MV-4-11 (cell line): ENCODE measurements at places on chromosomes 2 and 18.

- no peak for DNase-seq
Measured at GRCh38 chr18:5311301-5311989, 15.9 kb upstream of the ZBTB14 start.

GRCh38 chr2:63581298-63581961 lies 6.8 kb downstream of the WDPCP start:
- DNase-seq: no peak

- no peak for DNase-seq
Measured at GRCh38 chr2:8528863-8529262, 153.0 kb upstream of the ID2 start.

DNA sequence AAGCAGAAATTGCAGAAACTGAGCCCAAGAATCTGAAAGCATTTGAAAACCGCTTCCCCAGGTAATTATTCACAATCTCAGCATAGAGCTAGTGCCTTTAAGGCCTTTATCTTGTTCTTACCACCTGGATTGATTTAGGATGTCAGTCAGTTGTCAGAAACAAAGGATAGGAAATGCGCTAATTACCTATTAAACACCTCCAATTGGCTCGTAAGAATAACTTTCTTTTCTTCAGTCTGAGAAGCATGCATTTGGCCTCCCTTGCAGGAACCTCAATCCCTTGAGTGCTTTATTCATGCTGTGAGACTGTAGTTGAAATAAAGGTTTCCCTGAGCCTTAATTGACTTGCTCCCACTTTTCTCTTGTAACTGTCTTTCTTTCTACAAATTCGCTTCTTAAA lies 400.3 kb upstream of the LRATD1 start:
- DNase-seq: no peak

- no peak for DNase-seq
Measured at GRCh38 chr2:231662811-231663457, 45.4 kb upstream of the PTMA start.

DNA sequence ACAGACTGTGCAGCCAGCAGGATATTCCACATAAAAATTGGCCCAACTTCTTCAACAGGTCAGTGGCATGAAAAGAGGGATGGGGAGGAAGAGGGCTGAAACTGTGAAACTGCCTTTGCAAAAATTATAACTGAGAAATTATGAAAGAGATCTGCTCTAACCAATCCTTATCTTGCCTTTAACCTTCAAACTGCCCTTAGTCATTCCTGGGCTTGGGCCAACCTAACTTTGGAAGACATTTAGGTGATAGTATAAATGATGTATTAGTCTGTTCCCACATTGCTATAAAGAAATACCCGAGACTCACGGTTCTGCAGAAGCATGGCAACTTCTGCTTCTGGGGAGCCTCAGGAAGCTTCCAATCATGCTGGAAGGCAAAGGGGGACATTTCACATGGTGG lies 74.5 kb downstream of the RPL31 start:
- DNase-seq: no peak

DNA sequence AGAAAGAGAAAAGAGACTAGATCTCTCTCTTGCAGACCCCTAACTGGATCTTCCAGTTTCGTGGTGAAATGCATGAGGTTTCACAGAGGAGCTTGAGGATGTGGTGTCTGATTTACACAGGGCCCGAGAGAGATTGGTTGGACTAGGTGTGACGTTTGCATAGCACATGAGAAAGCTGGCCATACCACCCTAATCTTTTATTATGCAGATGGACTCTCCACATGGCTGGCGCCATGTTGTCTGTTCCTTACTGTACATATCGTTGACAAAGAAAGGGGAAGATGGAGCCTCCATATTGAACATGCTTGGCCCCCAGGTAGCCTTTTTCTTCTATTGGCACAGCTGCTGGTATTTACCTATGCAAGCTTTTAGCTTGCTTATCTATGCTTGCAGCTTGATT lies 27.5 kb upstream of the PGAP1 start:
- DNase-seq: no peak

- no peak for DNase-seq
Measured at GRCh38 chr2:57802243-57802642, 244.4 kb upstream of the VRK2 start.

GRCh38 chr18:48928787-48929186 lies 22.0 kb downstream of the SMAD7 start:
- peak; percentile 19 for DNase-seq

GRCh38 chr2:193583638-193584400 lies 1389.1 kb upstream of the TMEFF2 start:
- DNase-seq: no peak

DNA sequence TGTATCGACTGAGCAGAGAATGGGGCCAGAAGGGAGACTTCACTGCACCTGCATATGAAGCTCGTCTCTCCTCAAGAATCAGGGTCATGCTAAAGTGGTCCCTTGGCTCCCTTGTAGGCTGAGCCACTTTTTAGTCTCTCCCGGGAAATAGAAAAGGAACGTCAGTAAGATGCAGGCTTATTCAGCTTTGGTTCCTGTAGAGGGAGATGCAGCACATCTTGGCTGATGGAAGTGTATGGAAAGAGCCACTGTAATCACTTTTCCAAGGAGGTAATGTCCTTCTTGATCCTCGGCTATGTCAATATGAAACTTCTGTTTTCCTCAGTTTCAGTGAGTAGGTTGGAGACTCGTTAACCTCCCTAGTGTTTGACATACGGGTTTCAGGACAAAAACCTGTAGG lies 235.2 kb downstream of the GCA start:
- DNase-seq: no peak

GRCh38 chr2:203534621-203535077 lies 452 bp downstream of the RAPH1 start:
- no peak for DNase-seq

DNA sequence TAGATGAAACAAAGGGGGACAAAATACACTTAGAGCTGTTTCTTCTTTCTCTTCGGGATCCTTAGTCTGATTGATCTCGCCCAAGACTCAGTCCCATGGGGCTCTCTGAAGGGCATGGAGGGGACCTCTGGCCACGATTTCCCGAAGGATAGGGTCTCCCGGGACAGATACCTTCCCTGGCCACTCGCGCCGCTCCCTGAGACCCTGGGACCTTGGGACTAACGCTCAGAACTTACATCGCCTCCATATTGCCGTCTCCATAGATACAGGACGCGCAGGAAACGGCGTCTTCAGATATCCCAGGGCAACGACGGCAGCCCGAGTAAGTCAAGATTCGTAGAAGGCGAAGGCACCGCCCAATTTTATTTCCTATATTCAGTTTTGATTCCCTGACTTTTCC lies at the start of gene CFAP65:
CFAP65 (minus strand) TSS at position 265 of the 400 bp plus-strand sequence. CDS start 2,468 bp downstream, outside the sequence.
- no peak for DNase-seq

DNA sequence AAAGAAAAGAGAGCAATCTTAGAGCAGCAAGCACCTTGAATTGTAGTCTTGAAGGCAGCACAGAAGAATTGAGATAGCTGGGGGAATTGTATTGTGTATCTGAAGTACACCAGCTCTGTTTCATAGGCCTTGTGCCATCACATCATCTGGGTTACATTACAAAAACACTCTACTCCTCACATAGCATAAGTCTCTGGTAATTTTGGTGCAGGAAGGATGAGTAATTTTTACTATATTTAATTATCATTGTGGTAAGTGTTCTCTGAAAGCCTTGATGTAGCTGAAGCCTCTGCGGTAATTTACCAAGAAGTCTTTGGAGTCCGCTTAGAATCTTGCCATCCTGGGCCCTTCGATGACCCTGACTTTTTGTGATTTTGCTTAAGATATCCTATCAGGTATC lies 291.1 kb downstream of the ARHGAP15 start:
- no peak for DNase-seq

DNA sequence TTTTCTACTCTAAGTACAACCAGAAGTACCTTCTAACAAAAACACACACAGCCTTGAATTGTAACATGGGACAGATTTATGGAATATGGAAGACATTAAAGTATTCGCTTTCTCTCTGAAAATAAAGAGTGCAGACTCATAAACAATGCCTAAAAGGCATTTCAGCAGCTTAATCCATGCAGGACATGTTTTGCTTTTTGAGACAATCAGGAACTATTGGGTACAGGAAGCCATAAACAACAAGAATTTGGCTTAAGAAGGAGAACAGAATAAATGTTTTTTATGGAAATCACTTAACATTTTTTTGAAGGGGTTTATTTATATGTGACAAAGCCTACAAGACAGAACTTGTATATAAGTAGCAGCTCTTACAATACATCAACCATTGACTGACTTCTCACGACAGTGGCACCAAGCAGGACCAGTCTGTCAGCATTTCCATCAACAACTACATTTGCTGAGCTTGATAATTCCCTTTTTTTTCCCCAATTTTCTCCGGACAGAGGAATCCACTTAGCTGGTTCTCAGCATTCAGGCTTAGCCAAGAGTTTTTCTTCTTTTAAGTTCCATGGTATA lies 140.1 kb downstream of the EXOC6B start:
- no peak for DNase-seq

GRCh38 chr2:12313445-12314126 lies 403.1 kb upstream of the TRIB2 start:
- DNase-seq: no peak

DNA sequence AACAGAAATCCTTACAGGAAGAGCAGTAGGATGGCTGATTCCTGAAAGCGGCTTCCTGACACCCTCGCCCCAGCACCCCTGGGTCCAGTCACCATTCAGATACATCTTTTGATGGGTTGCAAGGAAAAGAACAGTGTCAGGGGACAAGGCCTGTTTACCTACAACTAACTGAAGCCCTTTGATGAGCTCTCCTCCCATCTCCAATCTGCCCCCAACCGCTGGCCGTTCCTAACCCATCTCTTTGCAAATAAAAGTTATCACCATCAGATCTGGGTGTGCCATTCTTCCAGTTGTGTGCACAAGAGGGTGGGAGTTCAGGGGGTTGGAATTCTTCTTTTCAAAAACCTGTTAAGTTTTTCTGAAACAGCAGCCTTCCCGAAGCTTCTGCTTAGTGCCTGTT lies 48.9 kb downstream of the ARL4C start:
- no peak for DNase-seq

- DNase-seq: no peak
Measured at GRCh38 chr2:12642859-12643258, 73.9 kb upstream of the TRIB2 start.

GRCh38 chr2:152846697-152847470 lies 128.5 kb downstream of the ARL6IP6 start:
- no peak for DNase-seq

DNA sequence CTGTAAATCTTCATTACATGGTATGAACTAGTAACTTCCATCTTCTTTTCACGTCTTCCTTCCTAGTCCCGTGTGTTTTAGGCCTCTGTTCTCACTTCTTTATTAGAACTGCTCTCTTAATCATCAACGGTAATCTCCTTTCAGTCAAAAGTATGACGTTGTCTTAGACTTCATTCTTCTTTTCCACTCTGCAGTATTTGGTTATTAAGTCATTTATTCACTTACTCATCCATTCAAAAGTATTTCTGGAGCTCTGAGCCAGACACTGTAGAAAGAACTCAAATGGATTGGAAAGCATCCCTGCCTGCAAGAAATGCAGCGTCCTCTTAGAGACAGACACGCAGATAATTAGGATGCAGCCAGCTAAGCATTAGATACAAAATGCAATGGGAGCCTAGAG lies 494.6 kb upstream of the NRP2 start:
- DNase-seq: no peak

DNA sequence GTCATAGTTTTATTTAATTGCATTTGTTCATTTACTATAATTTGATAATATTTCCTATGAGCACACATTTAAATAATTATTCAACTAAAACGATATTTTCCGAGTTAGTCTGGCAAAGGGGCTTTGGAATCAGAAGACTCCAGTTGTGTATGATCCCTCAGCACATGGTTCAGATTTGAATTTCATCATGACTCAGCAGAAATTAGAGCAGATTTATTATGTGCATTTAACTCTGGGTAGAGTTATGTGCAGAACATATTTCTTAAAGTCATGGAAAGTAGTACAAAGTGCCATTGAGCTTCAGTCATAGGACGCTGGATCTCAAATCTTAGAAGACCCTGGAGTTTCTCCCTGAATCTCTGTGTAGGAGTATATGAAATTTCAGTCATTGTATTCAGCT lies 106.7 kb downstream of the ADCYAP1 start:
- no peak for DNase-seq

DNA sequence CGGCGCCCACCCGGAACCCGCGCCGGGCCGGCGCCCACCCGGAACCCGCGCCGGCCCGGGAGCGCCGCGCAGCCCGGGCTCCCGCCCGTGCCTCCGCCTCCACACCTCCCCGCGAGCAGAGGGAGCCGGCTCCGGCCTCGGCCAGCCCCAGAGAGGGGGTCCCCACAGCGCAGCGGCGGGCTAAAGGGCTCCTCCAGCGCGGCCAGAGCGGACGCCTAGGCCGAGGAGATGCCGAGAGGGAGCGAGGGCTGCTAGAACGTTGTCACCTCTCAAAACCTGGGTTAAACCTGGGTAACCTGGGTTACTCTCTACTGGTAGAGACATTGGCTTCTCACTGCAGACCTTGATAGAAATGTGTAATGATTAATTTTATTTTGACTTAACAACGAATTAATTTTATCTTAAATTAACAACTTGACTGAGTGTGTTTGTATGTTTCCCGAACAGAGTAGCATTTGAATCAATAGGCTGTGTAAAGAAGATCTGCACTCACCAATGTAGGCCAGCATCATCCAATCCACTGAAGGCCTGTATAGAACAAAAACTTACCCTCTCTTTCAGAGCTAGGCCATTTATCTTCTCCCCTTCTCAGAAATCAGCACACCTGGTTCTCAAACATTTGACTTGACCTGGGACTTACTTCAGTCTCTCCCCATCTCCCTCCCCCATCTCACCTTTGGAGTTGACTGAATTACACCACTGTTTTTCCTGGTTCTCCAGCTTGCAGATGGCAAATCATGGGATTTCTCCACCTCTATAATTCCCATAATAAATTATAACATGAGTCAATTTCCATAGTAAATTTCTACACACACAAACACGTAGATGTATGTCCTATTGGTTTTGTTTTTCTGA lies 242.7 kb downstream of the ASXL3 start:
- DNase-seq: no peak

DNA sequence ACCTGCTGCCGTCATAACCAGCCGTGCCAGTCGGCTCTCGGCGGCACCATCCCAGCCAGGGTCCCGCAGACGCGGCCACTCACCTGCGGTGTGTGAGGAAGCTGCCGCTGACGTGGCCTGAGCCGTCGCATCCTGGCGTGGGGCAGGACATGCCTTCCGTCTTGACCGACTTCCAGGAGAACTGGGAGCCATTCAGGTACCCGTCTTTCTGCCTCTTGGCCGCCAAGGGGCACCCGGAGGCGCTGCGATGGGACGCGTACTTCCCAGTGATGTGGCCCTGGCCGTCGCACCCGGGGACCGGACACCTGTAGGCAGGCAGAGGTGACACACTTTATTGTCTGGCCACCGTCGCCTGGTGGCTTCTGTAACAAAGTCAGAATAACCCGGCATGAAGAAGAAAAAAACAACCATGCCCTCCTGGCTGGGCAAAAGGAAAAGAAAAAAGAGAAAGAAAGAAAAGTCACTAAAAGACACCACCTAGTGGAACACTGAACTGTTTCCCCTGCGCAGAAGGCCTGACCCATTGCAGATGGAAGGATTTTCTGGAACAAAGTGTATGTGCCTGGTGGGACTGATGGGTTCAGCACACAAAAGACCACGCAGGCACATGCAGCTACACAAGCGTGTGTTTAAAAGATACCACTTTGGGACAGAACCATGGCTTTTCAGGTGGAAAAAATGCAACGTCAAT lies 94.9 kb upstream of the PXDN start:
- no peak for DNase-seq

GRCh38 chr2:76501641-76502040 lies 790.9 kb upstream of the GCFC2 start:
- DNase-seq: no peak
